NCI-H774 (cell line): ENCODE measurements at places on chromosomes 16 and 17.
A peak's percentile ranks its signal among the peaks of the same experiment; 100 is the strongest.

DNA sequence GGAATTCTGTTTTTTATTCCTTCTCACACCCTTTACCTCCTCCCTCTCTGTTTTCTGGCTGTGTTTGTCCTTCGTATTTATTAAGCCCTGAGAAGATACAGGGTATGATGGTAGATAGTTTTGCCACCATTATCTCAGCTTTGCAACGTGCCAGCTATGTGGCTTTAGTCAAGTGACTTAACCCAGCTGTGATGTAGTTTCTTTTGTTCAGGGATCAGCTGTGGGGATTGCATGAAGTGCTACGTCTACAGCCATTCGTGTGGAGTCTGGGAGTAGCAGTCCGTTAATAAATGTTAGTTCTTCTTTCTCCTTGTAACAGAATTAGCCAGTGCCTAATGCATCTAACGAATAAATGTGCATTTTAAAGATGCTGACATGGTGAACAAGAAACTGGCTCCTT, 128.4 kb downstream of the HAPSTR1 start:
- DNase-seq = no peak

- DNase-seq = no peak
These were observed 318.9 kb downstream of the SNX29 start for GRCh38 chr16:12295395-12295794.

- DNase-seq = no peak
These were observed 27.3 kb downstream of the SDK2 start for GRCh38 chr17:73616873-73617404.

- DNase-seq = no peak
These were observed 17.8 kb upstream of the MAPT start for GRCh38 chr17:45876539-45876938.

DNA sequence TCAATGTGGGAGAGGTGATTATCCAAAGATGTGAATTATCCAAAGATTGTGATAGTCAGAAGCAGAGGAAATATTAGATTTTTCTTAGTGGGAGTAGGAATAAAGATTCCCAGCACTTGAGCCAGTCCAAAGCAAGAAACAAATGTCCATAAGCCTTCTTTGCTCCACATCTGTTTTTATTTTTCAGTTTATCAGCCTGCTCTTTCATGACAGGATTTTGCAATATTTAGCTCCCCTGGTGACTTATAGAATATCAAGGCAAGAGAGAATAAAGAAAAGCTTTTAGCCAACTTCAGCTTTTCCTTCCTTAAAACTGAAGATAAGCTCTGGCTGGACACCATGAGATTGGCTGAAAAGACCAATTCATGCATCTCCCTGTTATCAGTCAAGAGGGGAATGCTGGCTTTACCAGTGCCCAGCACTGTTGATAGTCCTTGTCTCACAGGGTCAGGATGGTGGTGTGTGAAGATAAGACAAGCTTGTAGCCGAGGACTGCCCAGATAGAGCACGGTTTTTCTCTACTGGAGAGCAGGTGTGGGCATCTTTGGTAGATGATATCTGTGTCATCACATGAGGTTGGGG, 706.5 kb downstream of the KCNJ2 start:
- no peak for DNase-seq

- no peak for DNase-seq
These were observed 28.2 kb downstream of the NEUROD2 start for GRCh38 chr17:39579318-39580081.

- DNase-seq = no peak
These were observed 28.4 kb downstream of the KATNB1 start for GRCh38 chr16:57764006-57764340.

DNA sequence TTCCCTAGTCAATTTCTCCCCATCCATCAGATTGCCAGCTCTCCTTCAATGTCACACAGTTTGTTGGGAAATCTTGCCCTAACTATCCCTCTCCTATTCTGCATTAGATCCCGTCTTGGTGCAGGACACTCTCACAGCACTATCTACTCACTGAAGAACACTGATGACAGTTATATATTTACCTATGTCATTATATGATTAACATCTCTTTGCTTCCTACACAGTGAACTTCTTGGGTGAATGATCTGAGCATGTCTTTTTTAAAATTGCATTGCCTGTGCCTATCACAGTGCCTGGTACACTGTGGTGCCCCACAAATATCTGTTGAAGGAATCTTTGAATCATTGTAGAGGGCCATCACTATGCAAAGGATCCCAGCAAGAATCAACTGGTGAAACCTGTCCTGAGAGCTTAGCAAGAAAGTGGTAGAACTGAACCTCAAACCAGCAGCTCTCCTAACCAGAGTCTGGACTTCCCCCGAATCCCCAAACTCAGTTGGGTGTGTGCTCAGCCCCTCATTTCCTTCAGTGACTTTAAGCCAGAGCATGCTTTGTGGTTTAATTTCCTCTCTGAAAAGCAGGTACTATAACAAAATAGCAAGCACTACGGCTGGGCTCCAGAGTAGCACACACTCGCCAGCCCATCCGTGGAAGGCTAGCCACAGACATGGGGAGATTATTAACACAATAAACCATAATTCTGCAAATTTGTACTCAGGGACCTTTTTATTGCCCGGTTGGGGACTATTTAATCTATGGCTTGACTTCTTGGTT, 680.7 kb upstream of the SALL1 start:
- no peak for DNase-seq

GRCh38 chr17:8946476-8946875, 19.0 kb downstream of the PIK3R5 start:
- DNase-seq = no peak

- no peak for DNase-seq
These were observed 6.4 kb downstream of the STAT5A start for GRCh38 chr17:42294469-42295398.

DNA sequence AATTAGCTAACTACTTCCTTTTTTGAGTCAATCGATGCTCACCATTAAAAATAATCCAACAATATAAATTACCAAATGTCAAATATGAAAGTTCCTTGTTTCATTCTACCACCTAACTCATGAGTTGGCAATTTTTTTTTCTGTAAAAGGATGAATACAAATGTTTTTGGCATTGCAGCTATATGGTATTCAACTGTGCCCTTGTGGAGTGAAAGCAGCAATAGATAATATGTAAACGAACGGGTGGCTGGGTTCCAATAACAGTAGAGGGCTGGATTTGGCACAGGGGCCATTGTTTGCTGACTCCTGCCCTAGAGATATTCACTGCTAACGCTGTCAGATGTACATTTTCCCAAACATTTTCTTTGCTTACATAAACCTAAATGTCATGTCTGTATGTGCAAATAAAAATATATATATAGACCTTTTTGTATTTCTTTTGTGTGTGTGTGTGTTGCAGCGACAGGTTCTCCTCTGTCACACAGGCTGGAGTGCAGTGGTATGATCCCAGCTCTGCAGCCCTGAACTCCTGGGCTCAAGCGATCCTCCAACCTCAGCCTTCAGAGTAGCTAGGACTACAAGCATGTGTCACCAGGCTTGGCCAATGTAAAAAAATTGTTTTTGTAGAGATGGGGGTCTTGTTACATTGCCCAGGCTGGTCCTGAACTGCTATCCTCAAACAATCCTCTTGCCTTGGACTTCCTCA, 73.9 kb downstream of the RPGRIP1L start:
- no peak for DNase-seq

- no peak for DNase-seq
These were observed 14.4 kb downstream of the IRX5 start for GRCh38 chr16:54945063-54945462.

GRCh38 chr17:78132084-78132676, 1.6 kb downstream of the TMC8 start:
- DNase-seq = no peak

- no peak for DNase-seq
These were observed 892 bp downstream of the ABCC1 start for GRCh38 chr16:15950161-15950854.

- no peak for DNase-seq
These were observed 41.8 kb upstream of the NUDT7 start for GRCh38 chr16:77680496-77680895.

DNA sequence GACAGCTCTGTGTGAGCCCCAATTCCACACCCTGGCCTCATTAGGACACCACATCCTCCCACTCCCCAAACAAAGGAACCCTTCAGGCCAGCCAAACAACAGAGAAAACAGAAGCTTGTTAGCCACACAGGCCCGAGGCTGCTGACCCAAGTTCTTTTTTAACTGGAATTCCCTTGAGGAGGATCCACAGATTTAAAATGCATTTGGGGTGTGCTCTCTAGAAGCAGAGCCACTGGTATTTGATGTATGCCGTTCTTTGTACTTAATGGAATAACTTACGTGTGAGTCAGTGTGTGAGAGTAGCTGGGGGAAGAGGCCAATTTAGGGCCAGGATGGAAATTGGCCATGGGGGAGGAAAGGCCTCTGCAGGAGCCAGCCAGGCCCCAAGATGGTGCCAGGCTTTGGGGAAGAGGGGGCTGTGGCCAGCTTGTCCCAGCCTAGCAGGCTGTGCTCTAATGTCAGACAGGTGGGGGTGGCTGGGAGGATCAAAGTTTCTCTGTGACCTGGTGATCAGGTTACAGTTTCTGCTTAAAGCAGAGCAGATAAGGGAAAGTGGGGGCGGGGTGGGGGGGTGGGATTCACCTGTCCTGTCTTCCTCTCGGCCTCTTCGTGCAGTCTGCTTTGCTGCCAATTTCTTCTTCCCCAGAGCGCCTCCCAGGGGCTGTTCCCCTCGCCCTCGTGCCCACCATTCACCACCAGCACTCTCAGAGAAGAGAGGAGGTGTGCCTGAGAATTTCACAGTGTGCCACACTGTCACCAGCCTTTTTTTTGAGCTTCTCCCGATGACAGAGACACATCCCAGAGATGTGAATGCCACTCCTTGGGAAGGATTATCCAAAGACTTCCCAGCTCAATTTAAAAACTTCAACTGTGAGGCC, 50.8 kb downstream of the TOM1L2 start:
- no peak for DNase-seq

DNA sequence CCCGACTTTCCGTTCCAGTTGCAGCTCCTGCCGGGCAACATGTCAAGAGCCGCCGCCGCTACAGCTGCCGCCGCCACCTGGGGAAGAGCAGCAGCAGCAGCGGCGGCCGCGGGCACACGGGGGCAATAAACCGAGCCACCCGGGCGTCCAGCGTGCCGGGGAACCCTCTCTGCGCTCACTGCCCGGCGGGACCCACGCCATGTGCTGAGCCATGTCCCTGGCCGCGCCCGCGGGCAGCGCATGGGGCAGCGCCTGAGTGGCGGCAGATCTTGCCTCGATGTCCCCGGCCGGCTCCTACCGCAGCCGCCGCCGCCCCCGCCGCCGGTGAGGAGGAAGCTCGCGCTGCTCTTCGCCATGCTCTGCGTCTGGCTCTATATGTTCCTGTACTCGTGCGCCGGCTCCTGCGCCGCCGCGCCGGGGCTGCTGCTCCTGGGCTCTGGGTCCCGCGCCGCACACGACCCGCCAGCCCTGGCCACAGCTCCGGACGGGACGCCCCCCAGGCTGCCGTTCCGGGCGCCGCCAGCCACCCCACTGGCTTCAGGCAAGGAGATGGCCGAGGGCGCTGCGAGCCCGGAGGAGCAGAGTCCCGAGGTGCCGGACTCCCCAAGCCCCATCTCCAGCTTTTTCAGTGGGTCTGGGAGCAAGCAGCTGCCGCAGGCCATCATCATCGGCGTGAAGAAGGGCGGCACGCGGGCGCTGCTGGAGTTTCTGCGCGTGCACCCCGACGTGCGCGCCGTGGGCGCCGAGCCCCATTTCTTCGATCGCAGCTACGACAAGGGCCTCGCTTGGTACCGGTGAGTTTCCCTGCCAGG, 604 bp downstream of the HS3ST3B1 start:
- no peak for DNase-seq

- DNase-seq = no peak
These were observed 51.2 kb upstream of the NKD1 start for GRCh38 chr16:50496990-50497389.

GRCh38 chr17:82126556-82127314, 28.7 kb upstream of the FASN start:
- DNase-seq = no peak

GRCh38 chr16:19379838-19380237, 37.8 kb upstream of the TMC5 start:
- DNase-seq = no peak

GRCh38 chr17:50169121-50169764, 3.4 kb downstream of the SGCA start:
- DNase-seq = peak; percentile 54

DNA sequence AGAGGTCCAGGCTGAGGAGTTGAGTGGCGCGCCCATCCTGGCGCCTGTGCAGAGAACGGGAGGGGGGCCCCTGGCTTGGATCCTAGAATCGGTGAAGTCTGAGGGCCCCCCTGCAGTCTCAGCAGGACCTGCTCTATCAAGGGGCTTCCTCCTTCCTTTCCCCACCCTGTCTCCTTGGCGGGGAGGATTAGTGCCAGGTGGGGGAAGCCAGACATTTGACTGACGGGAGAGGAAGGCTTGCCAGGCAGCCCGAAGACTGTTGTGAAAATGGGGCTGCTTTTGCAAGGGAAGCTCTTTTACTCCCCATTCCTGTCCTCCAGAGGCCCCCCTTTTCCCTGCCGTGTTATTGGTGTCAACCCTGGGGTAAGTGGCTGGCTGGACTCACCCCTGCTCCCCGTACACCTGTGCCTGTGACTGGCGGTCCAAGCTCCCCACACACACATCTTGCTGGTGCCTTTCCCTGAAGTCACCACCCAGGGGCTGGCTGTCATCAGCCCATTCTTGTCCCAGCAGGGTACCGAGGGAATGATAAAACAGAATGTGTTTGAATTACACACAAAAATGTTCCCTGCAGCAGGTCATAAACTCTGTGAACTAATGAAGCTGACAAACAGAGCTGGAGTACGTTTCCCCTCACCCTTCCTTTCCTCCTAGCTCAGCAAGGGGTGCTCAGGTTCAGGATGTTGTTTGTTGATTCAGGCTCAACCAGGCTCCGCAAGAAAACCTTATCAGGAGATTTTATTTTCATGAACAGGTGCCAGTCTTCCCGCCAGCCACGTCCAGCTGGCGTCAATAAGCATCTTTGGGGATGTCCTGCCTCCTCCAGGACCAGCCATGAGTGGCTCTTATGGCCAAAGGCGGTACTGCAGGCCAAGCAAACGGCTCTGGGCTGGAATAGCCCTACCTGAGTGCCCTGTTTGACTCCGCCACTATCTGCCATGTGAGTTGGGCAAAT, 4.4 kb upstream of the ARMC7 start:
- DNase-seq = peak; percentile 78

DNA sequence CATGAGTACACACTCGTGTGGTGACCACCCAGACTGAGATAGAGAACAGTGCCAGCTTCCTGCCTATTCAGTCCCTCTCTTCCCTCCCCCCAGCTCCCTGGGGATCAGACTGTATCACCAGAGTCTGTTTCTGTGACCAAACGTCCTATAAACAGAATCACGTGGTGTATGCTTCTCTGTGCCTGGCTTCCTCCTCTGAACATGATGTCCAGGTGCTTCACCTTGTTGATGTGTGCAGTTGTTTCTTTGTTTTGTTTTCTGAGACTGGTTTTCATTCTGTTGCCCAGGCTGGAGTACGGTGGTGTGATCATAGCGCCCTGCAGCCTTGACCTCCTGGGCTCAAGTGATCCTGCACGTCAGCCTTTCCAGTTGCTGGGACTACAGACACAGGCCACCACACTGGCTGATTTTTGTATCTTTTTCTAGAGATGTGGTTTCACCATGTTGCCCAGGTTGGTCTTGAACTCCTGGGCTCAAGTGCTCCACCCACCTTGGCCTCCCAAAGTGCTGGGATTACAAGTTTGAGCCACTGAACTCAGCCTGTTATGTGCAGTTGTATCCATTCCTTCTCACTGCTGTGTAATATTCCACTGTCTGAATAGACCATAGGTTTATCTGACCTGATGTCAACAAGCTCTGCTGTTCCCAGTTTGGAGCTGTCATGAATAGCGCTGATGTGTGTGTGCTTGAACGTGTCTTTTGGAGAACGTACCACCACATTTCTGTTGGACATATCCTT, 28.9 kb upstream of the PRM1 start:
- no peak for DNase-seq
